Lower lobe of right lung (tissue), 2 donors: ENCODE measurements at places on chromosomes 7 and 10. TPM values are rescaled to one million over a fixed set of nuclear protein-coding genes. Genes with fewer than 3 reads are reported as not detected.

- no peaks in the 10 kb centered on the region for H3K36me3 ChIP-seq
- no peak overlapping the region for H3K27ac ChIP-seq
- H3K4me1 ChIP-seq = peaks cover 5% of the 10 kb centered on the region
- peak overlapping the region; percentile 56 for H3K4me3 ChIP-seq
These were observed 803 bp downstream of the GOLGA7B start for GRCh38 chr10:97850446-97850845.

- no peaks in the 10 kb centered on the region for H3K36me3 ChIP-seq
- H3K4me1 ChIP-seq = peaks cover 61% of the 10 kb centered on the region
- H3K27ac ChIP-seq = peak overlapping the region; percentile 53
- H3K4me3 ChIP-seq = no peak overlapping the region
- DNase-seq = peak; percentile 49
These were observed 52.8 kb downstream of the PWWP2B start for GRCh38 chr10:132449811-132450181.

DNA sequence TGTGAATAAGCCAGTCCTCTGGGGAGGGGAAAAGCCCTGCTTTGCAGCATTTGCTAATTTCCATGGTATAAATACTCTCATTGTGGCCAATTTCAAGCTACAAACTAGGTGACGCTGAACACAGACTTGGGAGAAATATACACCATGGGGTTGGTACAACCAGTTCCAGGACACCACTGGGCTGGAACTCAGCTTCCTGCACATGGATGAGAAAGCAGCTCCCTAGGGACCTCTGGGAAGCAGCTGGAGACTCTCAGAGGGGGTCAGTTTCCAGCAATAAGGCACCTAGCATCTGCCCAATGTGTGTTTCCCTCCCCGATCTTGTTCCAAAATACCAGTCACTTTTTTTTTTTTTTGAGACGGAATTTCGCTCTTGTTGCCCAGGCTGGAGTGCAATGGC, 56.8 kb upstream of the WDR11 start:
- no peak overlapping the region for H3K4me3 ChIP-seq
- DNase-seq = no peak
- no peaks in the 10 kb centered on the region for H3K4me1 ChIP-seq
- H3K27ac ChIP-seq = no peak overlapping the region
- peaks cover 5% of the 10 kb centered on the region for H3K27me3 ChIP-seq
- no peaks in the 10 kb centered on the region for H3K36me3 ChIP-seq

GRCh38 chr7:84484502-84485079, 290.0 kb upstream of the SEMA3A start:
- no peak overlapping the region for H3K27ac ChIP-seq
- no peaks in the 10 kb centered on the region for H3K4me1 ChIP-seq
- no peaks in the 10 kb centered on the region for H3K27me3 ChIP-seq
- no peaks in the 10 kb centered on the region for H3K36me3 ChIP-seq
- H3K4me3 ChIP-seq = no peak overlapping the region
- no peak for DNase-seq

The TWIST1 gene
- total RNA-seq = not detected

The FAM25C gene
- not detected for total RNA-seq
